IMR-90 (cell line): ENCODE measurements at places on chromosomes 16 and 17. TPM values are rescaled to one million over a fixed set of nuclear protein-coding genes. Genes with fewer than 3 reads are reported as not detected.

C17orf100 gene
- 1.8 and 2.9 TPM in 2 replicates for polyA plus RNA-seq

NPIPB2 gene
- 7.7 and 13.4 TPM in 2 replicates for polyA plus RNA-seq

G6PC1 gene
- polyA plus RNA-seq, result not detected in 2 replicates

DNA sequence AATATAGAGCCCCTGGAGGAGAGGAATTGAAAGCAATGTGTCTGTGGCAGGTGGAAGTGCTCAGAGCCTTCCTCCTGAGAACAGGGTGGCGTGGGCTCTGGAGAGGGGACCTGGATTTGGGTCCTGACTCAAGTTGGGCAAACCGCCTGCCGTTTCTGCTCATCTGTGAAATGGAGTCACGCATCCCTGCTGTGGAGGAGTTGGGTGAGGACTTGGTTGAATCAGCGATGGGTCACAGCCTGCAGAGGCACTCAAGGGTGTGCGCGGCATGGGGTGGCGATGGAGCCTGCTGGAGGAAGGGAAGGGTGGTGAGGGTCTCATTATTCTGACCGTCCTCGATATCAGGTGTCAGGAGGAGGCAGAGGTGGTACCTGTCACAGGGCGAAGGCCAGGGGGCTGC lies 3.1 kb downstream of the ADAD2 start:
- H3K27me3 ChIP-seq, result peaks cover 25% of the 10 kb centered on the region
- H3K27ac ChIP-seq, result no peak overlapping the region
- H3K4me3 ChIP-seq, result no peak overlapping the region
- H3K36me3 ChIP-seq, result no peaks in the 10 kb centered on the region
- H3K4me1 ChIP-seq, result peaks cover 2% of the 10 kb centered on the region; the same call in 1 of the 2 replicates

GRCh38 chr17:48543854-48544348 lies 1.0 kb downstream of the HOXB2 start:
- no peak for DNase-seq
- H3K4me1 ChIP-seq, result peaks cover 32% of the 10 kb centered on the region
- no peaks in the 10 kb centered on the region for H3K27me3 ChIP-seq
- H3K36me3 ChIP-seq, result peaks cover 22% of the 10 kb centered on the region
- H3K27ac ChIP-seq, result peak overlapping the region; percentile 99
- peak overlapping the region; percentile 96 for H3K4me3 ChIP-seq

- H3K36me3 ChIP-seq, result no peaks in the 10 kb centered on the region
- H3K4me3 ChIP-seq, result no peak overlapping the region
- H3K27ac ChIP-seq, result no peak overlapping the region
- peak; percentile 29 for DNase-seq
Measured at GRCh38 chr16:10616756-10617640, 36.6 kb upstream of the EMP2 start.

DNA sequence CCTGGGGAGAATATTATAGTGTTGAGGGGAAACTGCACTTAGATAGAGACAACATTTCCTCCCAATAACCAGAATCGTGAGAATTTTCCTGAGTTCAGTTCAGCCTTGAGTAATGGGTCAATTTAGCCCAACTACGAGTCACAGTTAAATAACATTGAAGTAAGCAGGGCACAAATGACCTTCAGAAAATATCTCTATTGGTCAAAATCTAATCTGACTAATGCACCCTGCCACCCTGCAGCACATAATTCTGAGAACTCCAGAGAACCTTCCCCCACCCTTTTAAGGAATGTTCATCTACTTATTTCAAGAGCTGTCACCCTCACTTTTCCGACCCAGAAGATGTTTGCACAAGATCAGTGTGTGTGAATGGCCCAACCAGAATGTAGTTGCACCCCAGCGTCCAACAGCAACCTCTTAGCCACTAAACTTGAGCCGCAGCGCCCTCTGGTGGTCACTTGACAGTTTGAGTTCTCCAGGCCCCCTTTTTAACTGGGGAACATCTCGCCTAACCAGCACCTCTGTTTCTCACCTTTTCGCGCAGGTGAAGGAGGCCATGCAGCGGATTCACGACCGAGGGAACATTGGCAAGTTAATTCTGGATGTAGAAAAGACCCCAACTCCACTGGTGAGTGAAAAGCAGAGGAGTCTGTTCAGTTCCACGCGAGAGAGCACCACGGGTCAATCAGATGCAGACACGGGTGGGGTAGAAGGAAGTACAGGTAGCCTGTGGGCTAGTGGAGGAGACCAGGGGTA lies 50.9 kb upstream of the CLEC3A start:
- H3K36me3 ChIP-seq, result no peaks in the 10 kb centered on the region
- no peak overlapping the region for H3K4me3 ChIP-seq
- no peaks in the 10 kb centered on the region for H3K4me1 ChIP-seq
- no peaks in the 10 kb centered on the region for H3K27me3 ChIP-seq

DNA sequence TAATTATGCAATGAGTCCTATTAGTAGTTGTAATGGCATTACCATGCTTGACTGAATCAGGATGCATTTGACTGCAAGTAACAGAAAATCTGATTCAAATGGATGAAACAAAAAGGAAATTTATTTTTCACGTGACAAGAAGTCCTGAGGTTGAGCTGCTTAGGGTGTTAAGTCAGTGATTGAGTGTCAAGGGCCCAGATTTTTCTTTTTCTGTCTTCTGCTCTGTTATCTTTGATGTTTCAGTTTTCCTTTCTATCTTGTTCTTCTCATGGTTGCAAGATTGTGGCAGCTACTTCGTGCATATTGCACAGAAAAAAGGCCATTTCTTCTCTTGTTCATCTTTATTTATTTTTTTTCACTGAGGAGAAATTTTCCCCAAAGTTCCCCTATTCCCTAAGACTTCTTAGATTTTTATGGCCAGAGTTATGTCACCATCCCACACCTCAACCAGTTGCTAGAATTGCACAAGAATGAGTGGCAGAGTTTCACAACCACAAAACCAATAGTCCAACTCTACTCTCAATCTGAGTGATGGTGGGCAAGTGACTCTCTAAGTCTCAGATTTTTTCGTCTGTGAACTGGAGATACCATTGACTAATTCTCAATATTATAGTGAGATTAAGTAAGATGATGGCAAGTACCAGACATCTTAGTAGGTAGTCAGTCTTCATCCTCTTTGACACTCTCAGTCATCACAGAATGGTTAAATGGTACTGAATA lies 15.7 kb upstream of the GPR139 start:
- H3K4me1 ChIP-seq, result no peaks in the 10 kb centered on the region
- DNase-seq, result no peak
- no peak overlapping the region for H3K4me3 ChIP-seq
- H3K27me3 ChIP-seq, result no peaks in the 10 kb centered on the region

- H3K4me3 ChIP-seq, result no peak overlapping the region
- DNase-seq, result no peak
Measured at GRCh38 chr17:17843096-17843495, 6.3 kb upstream of the SREBF1 start.

DNA sequence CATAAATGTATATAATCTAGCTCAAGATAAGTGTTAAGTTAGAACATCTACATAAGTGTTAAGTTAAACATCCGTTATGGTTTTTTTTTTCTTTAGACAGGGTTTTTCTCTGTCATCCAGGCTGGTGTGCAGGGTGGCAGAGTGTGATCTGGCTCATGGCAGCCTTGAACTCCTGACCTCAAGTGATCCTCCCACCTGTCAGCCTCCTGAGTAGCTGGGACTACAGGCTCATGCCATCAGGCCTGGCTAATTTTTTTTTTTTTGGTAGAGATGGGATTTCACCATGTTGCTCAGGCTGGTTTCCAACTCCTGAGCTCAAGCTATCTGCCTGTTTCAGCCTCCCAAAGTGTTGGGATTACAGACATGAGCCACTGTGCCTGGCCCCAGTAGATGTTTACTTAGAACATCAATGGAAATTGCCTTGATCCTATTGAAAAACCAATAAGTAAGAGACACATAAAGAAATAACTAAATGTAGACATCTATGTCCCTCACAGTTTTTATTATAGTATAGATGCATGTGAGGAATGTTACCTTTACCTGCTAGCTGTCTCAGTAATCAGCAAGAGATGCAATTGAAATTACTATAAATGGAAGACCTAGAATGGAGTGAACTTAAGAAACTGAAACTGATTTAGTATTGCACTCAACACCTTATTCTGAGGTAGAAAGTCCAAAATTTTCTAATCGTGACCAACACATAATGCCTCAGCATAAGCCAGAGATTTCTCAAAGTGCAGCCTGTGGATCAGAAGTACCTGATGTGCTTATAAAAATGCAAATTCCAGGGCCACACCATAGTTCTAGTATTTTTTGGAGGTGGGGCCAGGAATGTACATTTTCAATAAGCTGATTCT lies 5.5 kb upstream of the FAM20A start:
- H3K36me3 ChIP-seq, result no peaks in the 10 kb centered on the region
- H3K4me1 ChIP-seq, result no peaks in the 10 kb centered on the region
- H3K4me3 ChIP-seq, result no peak overlapping the region
- H3K27ac ChIP-seq, result no peak overlapping the region
- H3K27me3 ChIP-seq, result peaks cover 16% of the 10 kb centered on the region

DNA sequence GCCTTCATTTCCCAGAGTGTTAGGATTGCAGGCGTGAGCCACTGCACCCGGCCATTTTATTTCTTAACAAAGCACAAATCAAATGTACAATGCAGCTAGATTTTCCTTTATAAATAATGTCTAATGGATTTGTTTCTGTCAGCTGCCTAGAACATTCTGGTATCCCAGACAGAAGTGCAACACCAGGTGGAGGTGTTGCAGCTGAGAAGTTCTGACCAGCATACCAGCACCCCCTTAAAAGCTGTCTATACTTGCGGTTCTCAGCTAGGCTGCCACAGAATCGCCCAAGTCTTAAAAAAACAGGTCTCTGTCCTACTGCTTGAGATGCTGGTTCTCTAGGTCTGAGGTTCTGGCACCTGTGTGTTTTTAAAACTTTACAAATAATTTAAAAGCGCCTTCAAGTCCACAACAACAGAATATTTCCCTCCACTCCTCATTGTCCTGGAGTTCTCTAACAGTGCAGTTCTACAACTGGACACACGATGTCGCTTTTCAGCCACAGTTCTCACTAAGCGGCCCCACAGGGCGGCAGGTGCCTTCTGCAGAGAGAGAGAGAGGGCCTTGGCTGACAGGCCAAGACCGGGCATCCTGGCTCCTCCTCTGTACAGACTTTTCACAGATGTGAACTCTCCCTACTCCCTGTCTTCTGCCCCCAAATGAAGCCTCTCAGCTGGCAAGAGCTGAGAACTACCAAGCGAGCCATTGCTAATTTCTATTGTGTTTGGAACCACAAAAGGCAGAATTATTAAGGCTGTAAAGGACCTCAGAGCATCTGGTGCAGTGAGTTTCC lies 32.6 kb upstream of the MEOX1 start:
- H3K27ac ChIP-seq, result no peak overlapping the region
- H3K4me1 ChIP-seq, result 0 out of 2 replicates have a peak, but pooled peaks cover 2% of the 10 kb centered on the region
- DNase-seq, result peak; percentile 75
- no peak overlapping the region for H3K4me3 ChIP-seq
- H3K27me3 ChIP-seq, result peaks cover 19% of the 10 kb centered on the region
- no peaks in the 10 kb centered on the region for H3K36me3 ChIP-seq

DNA sequence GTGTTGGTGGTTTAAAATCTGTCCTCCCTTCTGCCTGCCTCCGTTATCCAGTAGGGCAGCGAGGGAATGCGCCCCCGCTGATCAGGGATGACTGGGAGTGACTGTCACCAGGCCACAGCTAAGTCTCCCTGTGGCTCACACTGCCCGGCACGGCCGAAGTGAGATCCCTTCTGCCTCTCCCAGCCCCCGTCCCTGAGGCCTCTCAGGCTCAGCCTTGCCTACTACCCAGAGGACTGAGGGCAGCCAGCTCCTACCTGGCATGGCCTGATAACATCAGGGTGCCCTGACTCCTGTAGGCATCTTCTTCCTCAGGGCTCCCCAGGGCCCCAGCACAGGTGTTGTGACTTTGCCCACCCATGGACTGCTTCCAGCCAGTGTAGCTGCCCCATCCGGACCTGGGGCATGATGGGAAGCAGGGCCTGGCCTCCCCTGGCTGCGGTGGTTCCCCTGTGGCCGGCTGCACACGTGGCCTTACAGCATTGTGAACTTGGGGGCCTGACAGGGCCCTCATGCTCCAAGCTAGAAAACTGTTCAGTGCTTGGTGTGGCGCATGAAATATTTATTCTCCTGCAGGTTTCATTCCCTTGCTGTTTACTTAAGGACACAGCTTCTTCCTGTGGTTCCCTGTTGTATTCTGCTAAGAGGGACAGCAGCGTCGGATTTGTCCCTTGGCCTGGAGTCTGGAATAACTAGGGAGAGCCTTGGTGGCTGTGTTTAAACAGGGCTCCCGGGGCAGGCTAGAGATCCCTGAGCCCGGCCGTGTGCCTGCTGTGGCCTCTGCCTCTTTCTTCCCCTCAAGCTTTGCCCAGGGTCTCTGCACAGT lies 30.0 kb downstream of the GINS2 start:
- peaks cover 80% of the 10 kb centered on the region for H3K36me3 ChIP-seq
- H3K4me1 ChIP-seq, result peaks cover under 1% of the 10 kb centered on the region
- DNase-seq, result no peak
- H3K4me3 ChIP-seq, result no peak overlapping the region

DNA sequence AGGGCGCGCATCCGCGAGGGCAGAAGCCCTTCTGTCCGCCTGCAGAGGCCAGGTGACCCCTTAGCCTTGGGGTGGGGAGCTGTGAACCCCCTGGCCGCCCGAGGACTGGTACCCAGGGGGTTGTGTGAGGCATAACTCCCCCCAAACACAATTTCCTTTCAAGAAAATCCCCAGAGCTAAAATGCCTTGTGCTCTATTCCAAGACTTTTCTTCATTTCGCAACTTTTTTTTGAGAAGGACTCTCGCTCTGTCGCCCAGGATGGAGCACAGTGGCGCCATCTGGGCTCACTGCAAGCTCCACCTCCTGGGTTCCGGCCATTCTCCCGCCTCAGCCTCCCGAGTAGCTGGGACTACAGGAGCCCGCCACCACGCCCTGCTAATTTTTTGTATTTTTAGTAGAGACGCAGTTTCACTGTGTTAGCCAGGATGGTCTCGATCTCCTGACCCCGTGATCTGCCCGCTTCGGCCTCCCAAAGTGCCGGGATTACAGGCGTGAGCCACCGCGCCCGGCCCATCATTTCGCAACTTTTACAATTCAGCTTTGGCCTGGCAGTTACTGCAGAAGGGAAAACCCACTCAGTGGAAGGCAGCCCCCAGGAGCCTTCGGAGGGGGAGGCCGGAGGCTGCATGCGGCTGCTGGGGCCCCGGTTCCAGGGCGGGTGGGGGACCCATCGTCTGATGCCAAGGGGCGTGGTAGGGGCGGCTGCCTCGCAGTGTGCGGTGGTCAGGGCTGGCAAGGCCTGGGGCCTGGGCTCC lies 963 bp upstream of the APRT start:
- H3K27ac ChIP-seq, result peak overlapping the region; percentile 71
- peak overlapping the region; percentile 60 for H3K4me3 ChIP-seq
- peak; percentile 37 for DNase-seq
